Esophagus mucosa (tissue), 1 donor: ENCODE measurements at places on chromosomes 1 and 21. TPM values are rescaled to one million over a fixed set of nuclear protein-coding genes. Genes with fewer than 3 reads are reported as not detected.

GRCh38 chr1:44030605-44031251 is 534 bp downstream of the SLC6A9 start:
- peak; percentile 4 for ATAC-seq

DNA sequence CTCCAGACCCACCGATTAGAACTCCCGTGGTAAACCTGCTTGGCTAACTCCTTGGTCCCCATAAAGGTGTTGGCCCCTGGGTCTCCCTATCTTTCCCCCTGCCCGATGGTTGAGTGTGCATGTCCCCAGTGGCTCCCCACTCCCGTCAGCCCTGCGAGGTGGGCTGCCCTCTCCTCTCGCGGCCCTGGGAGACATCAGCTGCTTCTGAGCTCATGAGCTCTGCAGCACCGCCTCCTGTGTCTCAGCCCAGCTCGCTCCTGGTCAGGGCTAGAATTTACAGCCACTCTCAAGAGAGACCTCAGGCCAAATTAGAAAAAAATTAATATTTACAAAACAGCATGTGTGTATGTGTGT is 15.9 kb upstream of the ZBTB21 start:
- ATAC-seq = no peak

The ERO1B gene
- total RNA-seq = 1.1 TPM

The CDC42 gene
- total RNA-seq = 208 TPM

DNA sequence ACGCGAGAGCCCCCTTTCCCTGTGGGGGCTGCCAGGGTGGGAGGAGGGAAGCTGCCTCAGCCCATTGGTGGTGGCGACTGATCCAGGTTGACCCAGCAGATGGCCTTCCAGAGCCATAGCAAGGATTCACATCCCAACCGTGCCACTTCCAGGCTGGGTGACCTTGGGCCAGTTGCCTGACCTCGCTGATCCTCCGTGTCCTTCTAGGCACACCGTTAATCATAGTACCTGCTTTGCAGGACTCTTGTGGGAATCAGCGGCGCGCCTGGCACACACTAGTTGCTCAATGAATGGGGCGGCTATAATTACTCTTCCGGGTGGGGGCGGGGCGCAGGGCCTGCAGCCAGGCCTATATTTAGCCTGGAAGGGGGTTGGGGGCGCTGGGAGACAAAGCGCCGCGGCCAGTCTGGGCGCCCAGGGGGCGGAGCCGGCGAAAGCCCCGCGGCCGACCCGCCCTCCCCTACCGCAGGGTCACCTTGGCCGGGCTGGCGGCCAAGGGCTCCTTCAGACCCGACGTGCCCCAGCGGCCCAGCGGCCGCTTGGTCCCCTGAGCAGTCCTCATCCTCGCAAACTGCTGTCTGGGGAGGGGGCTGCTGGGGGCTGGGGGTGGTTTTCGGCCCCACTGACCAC is 5.1 kb downstream of the HSPB7 start:
- ATAC-seq = peak; percentile 66

The MATN1 gene
- not detected for total RNA-seq

DNA sequence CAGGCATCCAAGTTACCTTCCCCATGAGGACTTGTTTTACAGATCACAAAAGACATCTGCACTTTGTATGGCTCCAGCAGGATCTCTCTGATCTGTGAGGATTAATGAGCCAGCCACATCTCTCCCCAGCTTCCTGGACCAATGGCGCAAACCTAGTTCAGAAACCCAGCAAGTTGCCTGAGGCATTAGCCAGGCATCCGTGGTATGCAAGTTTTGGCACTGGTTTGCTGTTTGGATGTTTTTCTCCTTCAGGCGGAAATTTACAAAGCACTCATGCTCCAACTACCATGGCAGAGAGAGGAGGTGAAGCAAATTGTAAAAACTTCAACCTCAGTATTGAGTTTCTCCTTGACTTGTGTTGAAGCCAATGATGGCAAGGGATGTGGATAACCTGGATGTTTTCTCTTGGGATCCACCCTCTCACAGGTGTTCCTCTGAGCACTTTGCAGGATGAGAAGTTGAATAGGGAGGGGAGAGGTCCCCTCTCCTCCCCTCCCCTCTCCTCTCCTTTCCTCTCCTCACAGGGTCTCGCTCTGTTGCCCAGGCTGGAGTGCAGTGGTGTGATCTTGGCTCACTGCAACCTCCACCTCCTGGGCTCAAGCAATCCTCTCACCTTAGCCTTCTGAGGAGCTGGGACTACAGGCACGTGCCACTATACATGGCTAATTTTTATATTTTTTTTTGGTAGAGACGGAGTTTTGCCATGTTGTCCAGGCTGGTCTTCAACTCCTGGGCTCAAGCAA is 25.6 kb upstream of the ENO1 start:
- ATAC-seq = peak; percentile 41

The PDZK1 gene
- total RNA-seq = not detected

DNA sequence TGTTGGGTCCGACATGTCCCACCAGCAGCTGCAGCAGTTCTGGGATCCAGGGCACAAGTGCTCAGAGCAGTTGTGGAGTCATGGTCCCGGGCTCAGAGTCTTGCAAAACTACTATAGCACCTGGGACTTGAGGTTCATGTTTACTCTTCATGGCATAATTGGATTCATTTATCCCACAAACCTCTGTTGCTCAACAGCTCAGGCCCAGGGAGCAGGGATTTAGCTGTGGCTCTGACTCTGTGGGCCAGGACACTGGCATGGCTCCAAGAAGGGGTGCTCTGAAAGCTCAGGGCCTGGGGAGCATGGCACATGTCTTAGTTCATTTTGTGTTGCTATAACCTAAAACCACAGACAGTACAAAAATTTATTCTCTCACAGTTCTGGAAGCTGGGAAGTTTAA is 626.7 kb upstream of the ADGRL2 start:
- no peak for ATAC-seq

- peak; percentile 84 for ATAC-seq
These were observed 61.0 kb upstream of the NBPF3 start for GRCh38 chr1:21378705-21379494.

The RNF186 gene
- total RNA-seq = 0.16 TPM

DNA sequence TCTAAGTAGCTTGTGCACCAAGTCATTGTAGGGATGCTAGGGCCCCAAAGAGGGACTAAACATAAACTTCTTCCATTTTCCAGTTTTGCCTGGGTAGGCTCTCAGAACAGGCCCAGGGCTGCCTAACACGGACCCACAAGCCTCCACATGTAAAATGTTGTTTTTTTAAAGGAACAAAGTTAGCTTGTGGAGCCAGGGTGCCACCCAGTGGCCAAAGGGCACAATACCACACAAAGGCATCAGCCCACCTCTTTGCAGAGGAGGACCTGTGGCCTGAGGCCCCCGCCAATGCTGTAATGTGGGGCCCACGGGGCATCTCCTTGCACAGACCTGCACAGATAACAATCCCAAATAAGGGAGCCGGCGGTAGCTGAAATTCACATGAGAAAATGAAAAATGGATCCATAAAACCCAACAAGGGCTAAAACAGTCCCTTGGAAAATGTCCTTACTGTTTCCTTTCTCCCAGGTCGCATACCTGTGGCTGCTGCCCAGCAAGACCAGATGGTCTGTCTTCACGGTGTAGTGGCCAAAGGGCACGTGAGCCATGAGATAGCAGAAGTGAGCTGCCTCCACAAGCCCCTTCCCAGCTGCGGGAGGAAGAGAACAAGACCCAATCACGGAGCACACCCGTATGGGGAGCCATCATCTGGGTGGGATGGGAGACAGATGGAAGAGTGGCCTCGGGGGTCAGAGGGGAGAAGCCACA is 23.8 kb downstream of the SEC16B start:
- peak; percentile 86 for ATAC-seq

- ATAC-seq = no peak
These were observed 28.1 kb upstream of the CSF1 start for GRCh38 chr1:109882288-109883245.

- ATAC-seq = no peak
These were observed 271.8 kb upstream of the C1orf105 start for GRCh38 chr1:172148707-172149106.

GRCh38 chr1:46410156-46411009 is 16.3 kb downstream of the FAAH start:
- ATAC-seq = no peak

DNA sequence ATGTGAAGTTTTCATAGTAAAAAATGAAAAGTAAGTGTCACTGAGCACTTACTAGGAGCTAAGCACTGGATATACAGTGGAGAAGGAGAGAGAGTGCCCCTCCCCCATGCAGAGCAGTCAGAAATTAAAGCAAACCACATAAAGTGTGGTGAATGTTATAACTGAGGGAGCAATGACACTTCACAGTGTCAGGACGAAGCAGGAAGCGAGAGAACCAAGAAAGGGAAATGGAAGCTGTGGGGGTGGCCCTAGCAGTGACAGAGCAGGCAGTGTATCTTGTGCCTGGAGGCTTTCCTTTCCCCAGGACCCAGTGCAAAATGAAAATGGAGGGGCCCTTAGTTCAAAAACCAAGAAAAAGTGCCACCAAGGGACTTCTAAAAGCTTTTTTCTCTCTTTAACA is 21.5 kb upstream of the RCAN3 start:
- peak; percentile 32 for ATAC-seq

The DYRK3 gene
- total RNA-seq = 6.1 TPM

- peak; percentile 96 for ATAC-seq
These were observed 300.6 kb downstream of the TM2D1 start for GRCh38 chr1:61424382-61424781.

DNA sequence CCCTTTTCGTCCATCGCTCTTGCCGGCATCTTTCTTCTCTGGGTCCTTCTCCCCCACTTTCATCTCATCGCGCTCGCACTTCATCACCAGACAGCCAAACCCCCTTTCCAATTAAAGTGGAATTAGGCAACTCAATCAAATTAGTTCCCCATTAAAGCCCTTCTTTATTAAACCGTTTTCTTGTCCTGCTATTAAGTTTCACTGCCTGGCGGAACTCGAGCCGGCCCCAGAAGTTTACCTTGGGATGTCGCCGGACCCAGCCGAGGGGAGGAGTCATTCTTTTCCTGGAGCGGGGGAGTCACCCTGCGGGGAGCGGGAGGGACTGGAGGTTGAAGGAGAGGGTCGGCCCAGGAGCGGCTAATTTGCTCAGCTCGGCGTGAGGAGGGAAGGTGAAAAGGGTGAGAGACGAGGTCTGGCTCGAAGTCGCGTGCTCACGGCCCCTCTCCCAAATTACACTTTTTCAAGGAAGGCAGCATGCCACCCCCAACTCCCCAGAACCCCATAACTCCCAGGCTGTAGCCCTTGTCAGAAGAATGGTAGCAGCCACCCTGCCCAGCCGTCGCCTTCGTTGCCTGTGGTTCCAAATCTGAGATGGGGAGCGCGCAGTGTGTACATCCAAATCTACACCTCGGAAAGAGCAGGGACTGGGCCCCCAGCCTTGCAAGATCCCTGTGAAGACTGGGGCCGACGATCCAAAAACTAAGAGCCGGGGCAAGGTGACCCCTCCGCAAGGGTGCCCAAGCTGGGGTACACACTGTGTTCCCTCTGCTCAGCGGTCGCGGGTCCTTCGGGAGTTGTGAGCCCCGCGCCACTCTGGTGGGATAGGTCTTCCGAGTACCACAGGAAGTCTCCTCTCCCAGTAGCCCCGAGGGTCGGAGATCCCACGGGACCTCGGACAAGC is 6.4 kb downstream of the DMRTA2 start:
- ATAC-seq = no peak

The OR2T33 gene
- not detected for total RNA-seq

DNA sequence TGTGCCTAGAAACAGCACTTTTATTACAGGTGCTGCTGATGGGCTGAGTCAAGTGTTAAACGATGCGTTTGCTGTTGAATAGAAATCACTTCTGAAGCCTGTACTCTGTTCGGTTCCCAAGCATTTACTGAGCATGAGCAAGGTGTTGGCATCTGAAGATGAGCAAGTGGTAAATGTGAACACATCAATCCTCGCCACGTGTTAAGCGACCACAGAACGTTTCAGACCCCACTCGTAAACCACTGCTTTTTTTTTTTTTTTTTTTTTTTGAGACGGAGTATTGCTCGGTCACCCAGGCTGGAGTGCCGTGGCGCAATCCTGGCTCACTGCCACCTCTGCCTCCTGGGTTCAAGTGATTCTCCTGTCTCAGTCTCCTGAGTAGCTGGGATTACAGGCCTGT is 241.2 kb downstream of the SETD4 start:
- no peak for ATAC-seq

GRCh38 chr1:221045842-221046831 is 166.9 kb downstream of the HLX start:
- ATAC-seq = peak; percentile 60

DNA sequence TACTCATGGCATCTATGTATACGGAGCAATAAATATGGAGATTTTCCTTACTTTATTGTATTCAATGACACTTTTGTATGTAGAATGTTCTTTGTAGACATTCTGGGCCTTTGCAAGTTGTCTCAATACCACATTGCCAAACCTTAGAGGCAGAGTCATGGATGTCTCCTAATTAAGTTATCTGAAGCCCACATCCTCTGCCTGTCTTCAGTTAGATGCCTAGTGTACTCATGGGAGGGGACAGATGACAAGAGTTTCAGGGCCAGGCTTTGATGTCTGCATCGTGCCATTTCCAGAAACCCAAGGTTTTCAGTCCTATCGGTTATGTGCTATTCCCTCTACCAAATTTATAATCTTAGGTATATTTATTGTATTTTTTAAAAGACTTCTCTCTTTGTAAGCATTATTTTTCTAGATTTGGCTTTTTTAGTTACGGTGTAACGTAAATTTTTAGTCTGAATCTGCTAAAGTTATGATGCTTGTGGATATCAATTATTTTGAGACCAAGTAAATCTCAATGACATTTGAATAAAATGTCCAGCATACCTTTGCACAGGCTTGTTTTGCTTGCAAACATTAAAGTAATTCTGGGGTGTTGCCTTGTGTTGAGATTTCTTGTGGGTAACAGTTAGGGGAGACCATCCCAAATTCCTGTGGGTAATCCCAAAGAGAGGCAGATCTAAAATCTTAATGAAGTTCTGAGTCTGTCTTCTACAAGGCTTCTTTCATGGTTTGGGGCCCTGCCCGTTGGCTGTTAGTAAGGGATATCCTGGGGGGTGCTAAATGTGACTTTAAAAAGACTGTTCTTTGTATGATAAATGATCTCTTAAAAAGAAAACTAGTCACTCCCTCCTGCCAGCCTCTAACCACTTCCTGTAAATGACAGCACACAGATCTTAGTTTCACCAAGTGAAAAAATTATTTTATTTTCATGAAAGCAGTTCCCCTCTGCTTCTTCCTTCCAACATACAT is 8.0 kb upstream of the MACF1 start:
- ATAC-seq = no peak

DNA sequence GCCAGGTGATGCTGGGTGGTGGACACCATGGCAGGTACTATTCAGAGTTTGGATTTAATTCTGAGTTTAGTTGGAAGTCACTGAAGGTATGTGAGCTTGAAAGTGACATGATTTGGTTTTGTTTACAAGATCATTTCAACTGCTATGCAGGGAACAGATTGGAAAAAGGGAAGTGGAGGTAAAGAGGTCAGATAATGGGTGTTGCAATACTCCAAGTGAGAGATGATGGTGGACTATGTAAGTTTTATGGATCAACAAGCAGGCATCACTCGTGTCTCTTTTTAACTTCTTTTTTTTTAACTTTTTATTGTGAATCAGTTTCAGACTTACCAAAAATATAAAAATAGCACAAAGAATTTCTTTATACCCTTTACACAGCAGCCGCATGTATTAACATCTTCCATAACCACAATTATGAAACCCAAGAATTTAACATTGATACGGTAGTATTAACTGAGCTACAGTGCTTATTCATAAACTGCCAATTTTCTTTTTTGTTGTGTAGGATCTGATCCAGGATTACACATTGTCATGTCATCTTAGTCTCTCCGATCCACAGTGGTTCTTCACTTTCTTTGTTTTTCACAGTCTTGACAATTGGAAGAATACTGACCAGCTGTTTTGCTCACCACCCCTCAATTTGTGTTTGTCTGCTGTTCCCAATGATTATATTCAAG is 24.9 kb upstream of the NHLH2 start:
- no peak for ATAC-seq

The ZYG11B gene
- 13.2 TPM for total RNA-seq

- no peak for ATAC-seq
These were observed 10.5 kb upstream of the RNF223 start for GRCh38 chr1:1084372-1085170.
